NCI-H2081 (cell line): ENCODE measurements at places on chromosomes 2 and 18.

DNA sequence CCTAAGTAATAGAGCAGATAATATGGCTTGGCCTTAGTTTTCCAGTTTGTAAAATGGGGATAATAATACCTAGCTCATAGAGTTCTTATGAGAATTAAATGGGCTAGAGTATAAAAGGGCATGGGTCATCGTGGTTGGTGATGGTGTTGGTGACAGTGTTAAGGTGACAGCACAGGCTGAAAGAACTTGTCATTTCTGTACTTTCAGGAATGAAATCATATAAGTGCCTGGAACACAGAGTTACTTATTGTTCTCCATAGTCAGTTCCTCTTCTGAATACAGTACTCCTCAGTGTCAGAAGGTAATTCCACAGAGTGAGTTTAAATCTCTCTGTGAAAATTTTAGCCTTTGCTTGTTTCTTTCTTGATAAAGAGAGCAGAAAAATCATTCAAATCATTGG is 42.4 kb downstream of the KIF5C start:
- DNase-seq = no peak

- peak; percentile 33 for DNase-seq
Observed at GRCh38 chr2:226883296-226883795, 47.5 kb downstream of the RHBDD1 start.

DNA sequence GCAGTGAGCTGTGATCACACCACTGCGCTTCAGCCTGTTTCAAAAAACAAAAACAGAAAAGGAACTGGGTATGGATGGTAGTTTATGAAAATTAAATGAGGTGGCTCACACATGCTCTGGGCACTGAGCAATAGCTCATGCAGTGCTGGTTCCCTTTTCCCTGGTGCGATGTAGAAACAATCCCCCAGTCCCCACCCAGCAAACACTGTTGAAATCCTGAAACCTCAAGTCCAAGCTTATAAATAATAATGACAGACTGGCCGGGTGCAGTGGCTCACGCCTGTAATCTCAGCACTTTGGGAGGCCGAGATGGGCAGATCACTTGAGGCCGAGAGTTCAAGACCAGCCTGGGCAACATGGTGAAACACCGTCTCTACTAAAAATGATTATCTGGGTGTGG is 55.4 kb upstream of the SMAD2 start:
- no peak for DNase-seq

DNA sequence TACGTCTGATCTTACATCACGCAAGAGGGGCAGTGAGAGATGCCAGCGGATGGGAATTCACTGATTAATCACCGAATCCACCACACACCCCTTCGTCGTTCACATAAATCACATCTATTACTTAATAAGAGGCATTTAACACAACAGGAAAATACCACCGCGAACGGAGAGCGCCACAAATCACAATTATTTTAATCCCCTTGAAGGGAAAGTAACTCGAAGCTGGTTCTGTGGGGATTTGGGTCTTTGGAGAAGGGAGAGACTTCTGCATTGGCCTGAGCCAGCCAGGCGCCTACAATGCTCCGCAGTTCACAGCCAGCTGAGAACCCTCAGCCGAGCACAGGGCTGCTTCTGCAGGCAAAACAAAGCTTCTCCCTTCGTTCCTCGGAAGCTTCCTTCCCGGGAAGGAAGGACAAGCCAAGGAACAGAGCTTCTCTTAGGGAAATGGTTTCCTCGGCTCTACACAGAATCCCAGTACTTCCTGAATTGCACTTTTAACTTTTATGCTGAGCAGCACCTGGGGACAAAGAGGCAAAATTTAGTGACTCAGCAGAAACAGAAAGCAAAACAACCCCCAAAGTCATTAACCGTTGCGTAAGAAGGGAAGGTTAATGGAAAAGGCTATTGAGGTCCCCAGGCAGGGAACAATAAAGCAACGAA is at the start of gene LRP1B:
Gene LRP1B (minus strand): TSS at position 7 of the 660 bp plus-strand sequence. CDS start 287 bp downstream, outside the sequence.
- DNase-seq = peak; percentile 37

- DNase-seq = no peak
Observed at GRCh38 chr18:2881088-2881839, 34.5 kb downstream of the EMILIN2 start.

- no peak for DNase-seq
Observed at GRCh38 chr18:12862467-12862866, 21.6 kb downstream of the PTPN2 start.
